ENCODE measurements at places on chromosomes 5 and 9. TPM values are rescaled to one million over a fixed set of nuclear protein-coding genes. Genes with fewer than 3 reads are reported as not detected.

The CACNA1B gene
- 2.4 TPM for total RNA-seq

DNA sequence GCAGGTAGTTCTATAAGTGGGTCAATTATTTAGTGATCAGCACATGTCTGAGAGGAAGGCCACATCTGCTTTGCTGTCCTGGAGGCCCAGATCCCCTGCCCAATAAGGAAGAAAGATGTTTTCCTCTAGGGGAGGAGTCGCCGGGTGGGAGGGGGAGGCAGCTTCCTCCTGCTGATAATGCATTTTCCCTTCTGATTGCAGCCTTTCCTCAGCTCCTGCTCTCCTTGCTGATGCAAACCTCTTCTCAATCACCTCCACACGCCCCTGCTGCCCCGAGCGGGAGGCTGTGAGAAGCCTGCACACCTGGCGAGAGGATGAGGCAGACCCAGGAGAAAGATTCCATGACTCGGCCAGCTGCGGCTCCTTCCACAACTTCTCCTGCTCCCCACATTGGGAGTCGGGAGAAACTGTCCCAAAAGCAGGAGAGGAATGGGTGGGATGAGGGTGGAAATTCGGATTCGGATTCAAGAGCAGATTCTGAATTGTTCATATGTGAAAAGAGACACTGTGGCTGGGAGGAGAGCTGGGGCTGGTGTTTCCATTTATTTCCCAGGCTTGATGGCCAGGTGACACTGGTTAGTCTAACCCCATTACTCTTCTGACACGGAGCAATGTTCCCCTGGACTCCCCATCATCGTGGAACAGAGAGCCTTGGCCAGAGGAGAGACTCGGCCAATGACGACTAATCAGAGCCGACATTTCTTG lies 6.8 kb upstream of the NTNG2 start:
- no peak for DNase-seq

The ABO gene
- 3.7 TPM for total RNA-seq

The SLC12A2 gene
- 77.8 TPM for total RNA-seq

DNA sequence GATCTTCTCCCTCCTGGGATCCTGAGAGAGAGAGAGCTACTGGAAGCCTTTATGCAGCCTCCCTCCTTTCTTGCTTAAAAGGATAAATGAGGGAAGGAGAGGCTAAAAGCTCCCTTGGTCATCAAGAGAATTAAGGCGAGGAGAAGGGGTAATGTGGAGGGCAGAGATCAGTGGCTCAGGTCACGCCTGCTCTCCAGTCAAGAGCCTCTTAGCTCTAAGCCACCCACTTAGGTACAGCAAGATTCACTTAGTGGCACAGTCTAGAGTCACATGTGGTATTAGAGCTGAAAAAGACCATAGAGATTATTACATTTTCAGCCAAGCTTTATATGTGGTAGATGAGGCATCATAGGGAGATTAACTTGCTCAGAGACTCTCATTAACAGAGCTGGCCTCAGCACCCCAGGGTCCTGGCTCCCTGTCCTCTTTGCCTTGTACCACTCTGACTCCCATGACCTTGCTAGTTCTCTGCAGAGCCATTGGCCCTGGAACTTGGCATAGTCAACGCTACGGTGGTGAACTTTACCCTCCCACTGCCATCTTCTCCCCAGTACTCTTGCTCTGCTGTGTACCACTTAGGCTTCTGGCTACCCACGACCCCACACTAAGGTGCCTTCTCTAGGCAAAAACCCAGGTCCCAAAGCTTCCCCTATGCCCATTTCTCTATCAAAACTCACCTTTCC lies 37.6 kb downstream of the MFAP3 start:
- no peak for DNase-seq

GRCh38 chr5:23269981-23270380 lies 237.4 kb upstream of the PRDM9 start:
- no peak for DNase-seq

All from type B pancreatic cell (in vitro differentiated cells).